ENCODE measurements at places on chromosomes 5 and 9.

GRCh38 chr5:52840277-52841050, 52.7 kb downstream of the ITGA1 start:
- DNase-seq, result no peak

GRCh38 chr5:93585041-93585766, 2.2 kb downstream of the NR2F1 start:
- DNase-seq, result no peak

- no peak for DNase-seq
These were observed 329 bp downstream of the SYK start for GRCh38 chr9:90801973-90802322.

DNA sequence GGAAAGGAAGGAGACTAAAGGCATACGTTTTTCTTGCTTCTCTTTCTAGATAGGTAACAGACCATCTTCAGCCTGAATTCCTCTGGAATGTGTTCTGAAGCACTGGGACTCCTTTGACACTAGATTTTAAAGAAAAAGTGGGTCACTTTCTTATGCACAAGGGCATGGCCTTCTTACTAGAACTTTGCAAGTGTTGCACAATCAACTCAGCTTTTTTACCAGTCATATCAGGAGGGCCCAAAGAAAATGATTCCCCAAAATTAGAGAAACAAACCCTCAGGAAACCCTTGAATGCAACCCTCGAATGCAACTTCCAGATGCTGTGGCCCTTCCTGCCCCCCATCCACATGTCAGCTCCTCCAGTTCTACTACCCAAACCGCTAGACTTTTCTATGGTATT, 93.9 kb downstream of the YTHDC2 start:
- DNase-seq, result no peak

DNA sequence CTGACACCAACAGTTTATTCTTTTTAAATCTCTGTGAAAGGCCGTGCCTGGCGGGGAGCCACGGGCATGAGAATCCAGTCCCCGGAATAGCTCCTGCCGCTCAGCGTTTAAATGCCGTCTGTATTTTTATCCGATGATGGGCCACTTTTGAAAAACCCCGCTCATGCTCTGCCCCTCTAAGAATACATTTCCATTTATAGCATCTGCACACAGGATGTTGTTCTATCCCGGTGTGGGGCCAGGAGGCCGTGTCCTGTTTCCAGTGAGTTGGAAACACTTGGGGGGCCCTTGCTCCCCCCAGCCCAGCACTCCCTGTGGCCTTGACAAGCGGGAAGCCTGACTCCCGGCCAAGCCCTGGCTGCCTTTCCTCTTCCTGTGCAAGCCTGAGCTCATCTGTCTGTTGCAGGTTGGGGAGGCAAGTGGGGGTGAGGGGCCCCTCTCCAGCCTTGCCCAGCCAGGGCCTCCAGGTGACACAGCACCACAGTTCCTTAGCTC, 39.0 kb downstream of the ERGIC1 start:
- no peak for DNase-seq

GRCh38 chr9:138118601-138119071, 241.1 kb downstream of the CACNA1B start:
- no peak for DNase-seq

GRCh38 chr5:73388306-73388684, 60.3 kb downstream of the FOXD1 start:
- DNase-seq, result no peak
